ENCODE measurements at places on chromosomes 3 and 15.

DNA sequence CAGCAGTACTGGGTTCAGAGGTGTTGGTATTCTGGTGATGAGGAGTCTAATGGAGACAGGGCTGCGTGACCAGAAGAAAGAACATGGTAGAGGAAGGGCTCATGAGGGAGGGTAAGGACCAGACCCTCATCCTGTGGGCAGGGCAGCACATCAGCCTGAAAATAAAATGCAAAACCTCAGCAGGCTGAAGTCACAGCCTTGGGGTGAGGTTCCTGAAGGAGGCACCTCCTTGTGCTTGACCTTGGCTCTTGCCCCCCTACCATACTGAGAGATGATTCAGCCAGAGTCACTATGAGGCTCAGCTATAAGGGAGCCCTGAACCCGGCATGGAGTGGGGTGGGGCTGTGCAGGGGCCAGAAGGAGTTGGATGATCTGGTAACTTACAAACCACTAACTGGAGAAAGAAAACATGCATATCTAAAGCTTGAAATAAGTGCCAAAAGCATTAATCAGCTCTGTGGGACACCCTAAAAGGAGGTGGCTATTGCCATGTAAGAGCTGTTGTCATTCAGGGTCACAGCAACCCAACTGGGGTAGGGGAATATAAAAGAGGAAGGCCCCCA lies 60.2 kb downstream of the CORO2B start:
- DNase-seq: no peak

GRCh38 chr3:17979252-17979651 lies 236.8 kb upstream of the TBC1D5 start:
- DNase-seq: no peak

DNA sequence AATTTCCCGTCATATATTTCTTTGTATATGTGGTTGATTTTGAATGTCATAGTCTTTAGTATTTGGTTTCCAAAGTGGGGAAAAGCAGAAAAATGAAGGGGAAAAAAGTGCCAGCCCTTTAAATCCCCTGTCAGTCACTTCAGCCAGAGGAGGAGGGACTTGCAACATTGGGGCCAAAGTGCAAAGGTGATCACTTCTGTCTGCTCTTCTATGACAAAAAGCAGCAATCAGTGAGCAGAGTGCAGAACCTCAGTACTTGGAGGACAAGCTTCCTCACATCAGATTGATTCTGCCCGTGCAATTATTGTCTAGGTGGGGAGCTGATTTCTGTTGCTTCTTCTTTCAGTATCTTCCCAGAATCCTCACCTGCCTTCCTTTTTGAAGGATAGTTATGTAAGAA lies 60.0 kb downstream of the STT3B start:
- DNase-seq: no peak

GRCh38 chr3:112640930-112641801 lies at the start of gene CCDC80:
CCDC80 (minus strand) TSS chr3:112641143; CDS start chr3:112639905, 1,238 bp downstream.
- DNase-seq: no peak

DNA sequence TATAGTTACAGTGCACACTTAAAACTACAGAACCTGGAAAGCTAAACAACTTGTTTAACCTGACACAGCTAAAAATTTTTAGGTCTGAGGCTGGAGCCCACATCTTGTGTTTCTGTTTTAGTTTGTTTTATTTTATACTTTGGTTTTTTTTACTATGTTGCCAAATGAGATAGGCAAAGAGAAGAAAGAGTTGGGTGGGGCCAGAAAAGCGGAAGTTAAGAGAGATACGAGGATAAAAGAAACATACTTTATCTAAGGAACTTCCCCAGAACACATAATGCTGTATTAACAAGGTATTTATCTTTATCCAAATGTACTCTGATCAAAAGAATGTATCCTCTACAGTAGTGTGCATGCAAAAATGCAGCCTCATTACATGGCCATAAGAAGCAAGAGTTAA lies 1145.7 kb downstream of the EPHA3 start:
- no peak for DNase-seq

DNA sequence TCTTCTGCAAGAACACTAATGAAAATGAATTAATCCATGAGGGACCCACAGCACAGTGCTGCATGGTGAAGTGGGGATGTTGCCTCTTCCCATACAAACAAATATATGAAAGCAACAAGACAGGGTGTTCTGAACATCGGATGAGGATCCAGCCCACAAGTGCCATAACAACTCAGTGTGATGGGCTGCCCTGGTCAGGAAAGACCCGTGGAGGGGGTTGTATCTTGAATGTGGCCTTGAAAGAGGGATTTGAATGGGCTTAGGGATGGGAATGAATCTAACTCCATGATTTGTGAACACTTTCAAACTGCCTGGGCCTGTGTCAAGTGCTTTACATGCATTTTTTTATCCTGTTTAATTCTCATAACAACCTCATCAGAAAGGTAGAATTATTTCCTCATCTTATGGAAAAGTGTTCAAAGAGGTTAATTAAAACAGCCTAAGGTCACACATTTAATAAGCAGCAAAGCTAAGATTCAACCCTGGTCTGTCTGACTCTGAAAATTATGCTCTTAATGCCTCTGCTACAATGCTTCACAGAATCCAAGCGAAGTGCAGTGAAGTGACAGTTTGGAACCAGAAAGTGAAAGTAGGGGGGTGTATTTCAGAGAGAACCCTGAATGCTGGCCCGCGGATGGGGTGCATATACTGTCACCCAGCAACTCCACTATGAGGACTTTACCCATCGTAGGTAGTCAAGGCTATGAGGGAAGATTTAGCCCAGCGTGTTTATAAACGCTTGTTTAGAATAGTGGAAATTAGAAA lies 65.6 kb upstream of the HEG1 start:
- peak; percentile 19 for DNase-seq

DNA sequence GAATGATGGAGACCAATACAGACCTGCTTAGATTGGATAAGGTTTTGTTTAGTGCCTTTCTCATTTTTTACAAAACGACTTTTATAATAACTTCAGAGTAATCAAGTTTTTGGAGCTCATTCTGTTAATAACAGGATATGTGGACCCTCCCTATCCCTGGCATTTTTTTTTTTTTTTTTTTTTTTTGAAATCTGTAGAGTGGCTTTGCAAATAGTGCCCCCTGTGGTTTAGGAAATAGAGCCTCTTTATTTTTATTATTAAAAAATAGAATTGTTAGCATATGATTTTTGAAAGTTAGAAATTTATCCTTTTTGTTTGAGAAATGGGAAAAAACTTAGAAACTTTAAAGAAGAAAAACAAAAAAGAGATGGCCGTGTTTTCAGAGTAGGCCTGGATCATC lies 11.4 kb downstream of the SKIL start:
- no peak for DNase-seq
